ENCODE measurements at places on chromosomes 6 and 20.

- peak; percentile 89 for DNase-seq
These were observed 40.5 kb downstream of the RREB1 start for GRCh38 chr6:7148100-7148822.

DNA sequence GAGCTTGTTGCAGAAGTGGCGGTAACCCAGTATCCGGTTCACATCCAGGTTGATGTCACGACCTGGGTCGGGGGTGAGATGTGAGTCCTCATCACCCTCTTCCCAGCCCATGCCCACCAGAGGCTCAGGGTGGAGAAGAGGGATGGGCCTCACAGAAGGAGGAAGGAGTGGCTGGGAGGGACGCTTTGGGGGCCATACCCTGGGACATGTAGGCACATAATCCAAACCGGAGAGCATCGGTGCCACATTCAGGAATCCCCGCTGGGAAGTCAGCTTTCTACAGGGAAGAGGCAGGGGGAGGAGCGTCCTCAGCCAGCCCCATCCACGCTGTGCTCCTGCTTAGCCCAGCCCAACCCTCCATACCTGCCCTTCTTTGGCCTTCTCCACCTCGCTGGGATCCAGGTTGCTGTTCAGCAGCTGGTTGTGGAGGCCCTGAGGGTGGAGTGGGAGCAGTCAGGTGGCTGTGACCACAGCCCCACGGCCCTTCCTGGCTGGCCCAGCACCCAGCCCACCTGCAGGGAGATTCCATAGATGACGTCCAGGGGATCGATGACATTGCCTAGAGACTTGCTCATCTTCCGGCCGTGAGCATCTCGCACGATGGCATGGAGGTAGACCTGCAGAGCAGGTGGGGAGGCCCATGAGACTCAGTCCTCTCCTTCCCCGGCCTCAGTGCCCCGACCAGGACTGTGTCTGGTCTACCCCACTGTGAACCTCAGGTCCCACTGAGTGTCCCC, 3.5 kb upstream of the VWA7 start:
- no peak for DNase-seq

- DNase-seq = no peak
These were observed 248.3 kb upstream of the AFDN start for GRCh38 chr6:167578371-167578901.

DNA sequence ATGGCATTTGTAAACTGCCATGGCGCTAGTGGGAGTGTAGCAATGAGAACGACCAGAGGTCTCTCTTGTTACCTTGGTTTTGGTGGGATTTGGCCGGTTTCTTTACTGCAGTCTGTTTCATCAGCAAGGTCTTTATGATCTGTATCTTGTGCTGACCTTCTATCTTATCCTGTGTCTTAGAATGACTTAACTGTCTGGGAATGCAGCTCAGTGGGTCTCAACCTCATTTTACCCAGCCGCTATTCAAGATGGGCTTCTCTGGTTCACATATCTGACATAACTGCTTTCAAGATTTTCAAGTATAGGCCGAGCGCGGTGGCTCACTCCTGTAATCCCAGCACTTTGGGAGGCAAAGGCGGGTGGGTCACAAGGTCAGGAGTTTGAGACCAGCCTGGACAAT, 1.9 kb upstream of the SFT2D1 start:
- DNase-seq = no peak

GRCh38 chr6:23174781-23175361, 605.5 kb downstream of the HDGFL1 start:
- no peak for DNase-seq

- DNase-seq = peak; percentile 36
These were observed 106.4 kb upstream of the SGK1 start for GRCh38 chr6:134424165-134424797.

- no peak for DNase-seq
These were observed 132.7 kb upstream of the EYA4 start for GRCh38 chr6:133108419-133108818.

DNA sequence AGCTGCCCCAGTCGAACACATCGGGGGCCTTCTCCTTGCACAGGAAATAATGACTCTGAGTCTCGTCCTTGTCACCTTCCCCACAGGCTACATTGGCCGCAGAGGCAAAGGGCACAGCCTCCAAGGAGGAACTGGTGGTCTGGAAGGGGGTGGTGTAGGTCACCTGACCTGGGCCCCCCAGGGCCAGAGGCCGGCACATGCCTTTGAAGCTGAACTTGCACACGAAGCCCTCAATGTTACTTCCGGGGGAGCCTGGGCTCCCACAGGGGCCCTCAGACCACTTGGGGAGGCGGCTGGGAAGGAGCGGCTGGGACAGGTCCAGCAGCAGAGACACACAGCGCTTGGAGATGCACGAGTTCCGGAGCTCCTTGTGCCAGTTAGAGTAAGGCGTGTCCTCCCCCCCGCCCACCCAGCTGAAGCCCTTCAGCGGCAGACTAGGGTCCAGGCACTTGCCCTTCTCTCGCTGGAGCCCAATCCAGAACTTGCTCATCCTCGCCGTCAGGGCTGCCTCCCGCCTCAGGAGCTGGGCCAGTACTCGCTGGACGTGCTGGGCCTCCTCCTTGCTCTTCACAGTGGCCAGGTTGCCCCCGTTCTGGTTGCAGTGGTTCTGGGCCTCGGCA, 578 bp downstream of the CD93 start:
- DNase-seq = no peak

GRCh38 chr6:164924674-164925073, 384.7 kb downstream of the C6orf118 start:
- no peak for DNase-seq
